Stimulated activated naive CD4-positive, alpha-beta T cell (primary cell): ENCODE measurements at places on chromosomes 7 and 10.

DNA sequence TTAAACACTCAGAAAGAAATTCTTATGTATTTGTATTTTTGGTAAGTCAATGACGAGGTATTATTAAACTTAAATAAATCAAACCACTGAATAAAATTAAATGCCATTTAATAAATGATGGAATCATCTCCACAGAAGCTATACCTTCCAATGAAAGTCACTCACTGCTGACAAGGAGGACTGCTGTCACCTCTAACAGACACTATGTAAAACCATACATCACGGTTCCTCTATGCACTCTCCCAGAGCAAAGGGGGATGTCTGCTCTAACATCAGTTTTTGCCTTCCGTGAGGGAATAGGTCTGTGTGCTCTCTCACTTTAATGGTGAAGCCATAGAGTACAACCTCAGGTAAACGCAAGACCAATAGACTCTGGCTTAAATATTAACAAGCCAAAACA, 99.7 kb upstream of the DDC start:
- no peak for DNase-seq

- no peak for DNase-seq
Observed at GRCh38 chr10:50556237-50557120, 67.3 kb downstream of the SGMS1 start.

DNA sequence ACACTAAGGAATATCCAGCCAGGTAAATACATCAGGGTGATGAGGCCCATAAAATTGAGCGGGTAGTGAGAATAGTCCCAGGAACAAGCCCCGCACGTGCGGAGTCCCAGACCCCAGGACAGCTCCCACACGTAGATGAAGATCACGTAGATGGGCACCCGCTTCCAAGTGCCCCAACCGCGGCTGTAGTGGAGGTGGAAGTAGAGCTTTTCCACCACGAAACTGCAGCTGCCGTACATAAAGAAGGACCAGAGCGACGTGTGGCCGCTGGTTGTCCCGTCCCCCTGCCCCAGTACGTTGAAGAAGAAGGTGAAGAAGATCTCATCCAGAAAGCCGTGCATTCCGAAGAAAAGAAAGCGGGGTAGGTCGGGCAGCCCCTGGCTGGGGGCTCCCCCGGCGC, 948 bp downstream of the TMEM229A start:
- DNase-seq, result no peak

- no peak for DNase-seq
Observed at GRCh38 chr7:158809596-158809995, 19.7 kb downstream of the ESYT2 start.

- no peak for DNase-seq
Observed at GRCh38 chr7:53947732-53948131, 594.4 kb upstream of the VSTM2A start.

GRCh38 chr7:130804220-130804619, 70.2 kb upstream of the KLF14 start:
- DNase-seq, result no peak
